ENCODE measurements at places on chromosomes 7 and 10.
A peak's percentile ranks its signal among the peaks of the same experiment; 100 is the strongest.

DNA sequence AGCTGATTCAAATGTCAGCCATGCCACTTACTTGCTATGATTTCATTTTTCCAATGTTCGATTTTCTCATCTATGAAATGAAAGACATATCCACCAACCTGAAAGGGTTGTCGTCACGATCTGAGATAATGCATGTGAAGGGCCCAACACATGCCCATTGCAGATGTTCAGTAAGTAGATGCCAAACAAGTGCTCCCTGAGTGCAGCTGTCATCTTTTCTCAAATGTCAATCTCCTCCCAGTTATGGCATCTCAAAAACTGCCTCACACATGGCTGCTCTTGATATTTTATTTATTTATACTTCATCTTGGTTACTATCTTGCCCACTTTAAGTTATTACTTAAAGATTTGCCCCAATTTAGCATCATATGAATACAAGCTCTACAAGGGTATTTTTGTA lies 16.8 kb downstream of the CPEB3 start:
- no peak for DNase-seq

DNA sequence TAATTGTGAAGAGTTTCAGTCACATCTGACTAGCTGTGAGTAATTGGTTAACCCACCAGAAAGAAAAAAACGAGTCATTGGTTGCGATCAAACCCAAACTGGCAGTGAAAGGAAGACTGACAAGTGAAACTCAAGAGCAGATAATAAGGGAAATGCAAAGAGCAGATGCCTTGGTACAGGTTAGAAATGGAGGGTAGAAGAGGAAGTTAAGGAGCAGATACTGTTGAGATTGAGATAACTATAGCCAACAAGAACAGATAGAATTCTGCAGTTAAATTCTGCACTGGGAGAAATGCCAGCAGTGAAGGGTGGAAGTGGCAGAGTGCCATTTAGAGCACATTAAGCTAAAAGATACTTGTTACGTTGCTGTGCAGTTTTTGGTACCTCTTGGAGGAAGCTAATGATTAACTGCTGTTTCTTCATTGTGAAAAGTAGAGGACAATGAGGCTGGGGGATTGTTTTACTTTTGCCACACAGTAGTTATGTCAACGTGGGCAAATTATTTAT lies 65.8 kb downstream of the CDK13 start:
- no peak for DNase-seq

- DNase-seq = no peak
Observed at GRCh38 chr7:81626008-81626407, 143.8 kb downstream of the HGF start.

- no peak for DNase-seq
Observed at GRCh38 chr7:106419455-106420182, 134.8 kb upstream of the NAMPT start.

GRCh38 chr10:104750291-104750690 lies 109.2 kb downstream of the SORCS3 start:
- DNase-seq = no peak

GRCh38 chr10:49008091-49008490 lies 68.5 kb upstream of the LRRC18 start:
- DNase-seq = no peak

DNA sequence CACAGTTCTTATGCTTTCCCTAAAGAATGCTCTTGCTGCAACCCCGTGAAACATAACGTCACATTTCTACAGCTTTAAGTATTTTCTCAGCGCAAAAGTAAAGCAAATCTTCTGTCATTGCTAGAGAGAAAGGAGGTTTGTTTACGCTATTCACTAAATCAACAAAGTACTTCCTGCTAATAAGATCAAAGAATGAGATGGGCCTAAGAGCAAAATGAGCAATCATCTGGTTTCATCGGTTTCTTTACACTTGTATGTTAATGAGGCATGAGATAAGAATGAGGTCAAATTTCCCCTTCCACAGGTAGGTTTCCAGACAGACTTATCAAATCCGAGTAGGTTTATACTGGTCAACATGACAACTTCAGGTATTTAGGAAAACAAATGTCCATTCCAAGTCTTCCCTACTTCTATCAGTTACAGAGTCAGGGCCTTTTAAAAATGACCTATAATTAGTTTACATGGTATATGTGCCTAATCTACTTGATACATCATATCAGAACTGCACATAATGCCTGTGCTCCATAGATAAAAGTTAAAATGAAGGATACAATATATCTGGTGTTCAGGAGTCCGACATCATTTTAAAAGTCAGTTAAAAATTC lies 8.4 kb downstream of the USP6NL start:
- DNase-seq = peak; percentile 51

GRCh38 chr10:93749218-93749799 lies 8.4 kb upstream of the LGI1 start:
- peak; percentile 81 for DNase-seq

DNA sequence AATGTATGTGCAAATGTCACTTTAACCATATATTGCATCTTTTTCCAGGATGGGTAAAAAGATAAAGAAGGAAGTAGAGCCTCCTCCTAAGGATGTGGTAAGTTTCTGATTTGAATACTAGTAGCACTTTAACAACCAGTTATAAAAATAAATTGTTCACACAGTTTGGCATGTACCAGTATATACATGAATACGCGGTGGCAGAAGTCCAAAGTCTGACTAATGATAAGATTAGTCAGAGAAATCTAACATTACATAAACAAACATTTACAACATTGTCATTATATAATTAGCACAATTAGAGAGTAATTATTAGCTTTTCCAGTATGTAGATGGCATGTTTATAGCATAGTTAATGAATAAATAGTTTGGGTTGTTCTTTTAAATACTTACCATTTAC lies 4.1 kb downstream of the ARMC3 start:
- no peak for DNase-seq

DNA sequence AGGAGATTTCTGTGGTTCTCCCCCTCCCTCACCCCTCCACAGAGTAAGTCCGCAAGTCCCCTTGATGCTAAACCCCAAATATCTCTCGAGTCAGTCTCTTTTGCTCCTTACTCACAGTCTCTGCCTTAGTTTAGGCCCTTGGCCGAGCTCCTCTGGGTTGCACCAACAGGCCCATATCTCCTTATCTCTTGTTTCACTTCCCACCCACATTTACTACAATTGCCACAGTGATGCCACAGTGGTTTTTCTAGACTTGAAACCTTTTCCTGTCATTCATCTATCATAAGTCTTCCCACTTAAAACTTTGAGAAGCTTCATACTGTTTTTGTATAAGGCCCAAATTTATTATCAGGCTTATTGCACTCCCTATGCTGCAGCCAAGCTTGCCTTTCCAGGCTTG lies 23.4 kb upstream of the NME8 start:
- no peak for DNase-seq

DNA sequence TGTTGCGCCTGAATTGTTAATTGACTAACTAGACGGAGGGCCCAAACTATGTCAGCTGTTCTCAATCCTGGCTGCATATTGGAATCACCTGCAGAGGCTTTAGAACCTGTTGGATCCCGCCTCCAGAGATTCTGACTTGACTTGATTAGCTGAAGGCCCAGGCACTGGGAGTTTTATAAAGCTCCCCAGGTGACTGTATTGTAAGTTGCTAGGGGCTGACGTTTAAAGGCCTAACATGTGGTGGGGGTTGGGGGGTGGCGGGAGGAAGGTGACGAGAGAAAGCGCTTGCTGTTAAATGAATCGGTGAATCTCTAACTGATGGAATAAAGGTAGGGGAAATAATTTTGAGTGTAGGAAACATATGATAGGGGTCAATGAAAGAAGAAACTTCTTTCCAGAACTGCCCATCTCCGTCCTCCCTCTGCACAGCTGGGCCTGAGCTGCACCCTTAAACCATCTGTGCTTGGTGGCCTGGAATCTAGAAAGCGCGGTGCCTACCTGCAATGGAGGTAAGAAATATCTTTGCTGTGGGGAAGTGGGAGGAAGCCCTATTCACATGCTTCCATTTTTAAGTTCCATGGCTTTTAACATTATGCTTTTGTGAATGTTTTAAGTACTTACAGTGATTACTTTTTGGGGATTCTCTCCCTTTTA lies 225.0 kb upstream of the FAM3C start:
- DNase-seq = no peak

- no peak for DNase-seq
Observed at GRCh38 chr7:1324028-1324900, 91.6 kb downstream of the UNCX start.

DNA sequence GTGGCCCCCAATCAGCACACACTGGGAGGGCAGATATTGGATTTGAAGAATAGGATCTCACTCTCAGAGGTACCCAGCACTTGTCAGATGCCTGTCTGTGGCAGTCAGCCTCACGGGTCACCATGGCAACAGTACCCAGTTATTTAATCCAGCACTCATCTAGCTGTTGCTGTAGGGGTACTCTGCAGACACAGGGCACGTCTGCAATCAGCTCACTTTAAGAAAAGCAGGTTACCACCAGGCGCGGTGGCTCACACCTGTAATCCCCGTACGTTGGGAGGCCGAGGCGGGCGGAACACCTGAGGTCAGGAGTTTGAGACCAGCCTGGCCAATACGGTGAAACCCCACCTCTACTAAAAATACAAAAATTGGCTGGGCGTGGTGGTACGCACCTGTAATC lies 11.9 kb downstream of the SFXN4 start:
- DNase-seq = no peak

- DNase-seq = no peak
Observed at GRCh38 chr7:120588862-120589261, 269.1 kb downstream of the TSPAN12 start.

GRCh38 chr10:127979045-127979444 lies 72.1 kb downstream of the PTPRE start:
- no peak for DNase-seq

DNA sequence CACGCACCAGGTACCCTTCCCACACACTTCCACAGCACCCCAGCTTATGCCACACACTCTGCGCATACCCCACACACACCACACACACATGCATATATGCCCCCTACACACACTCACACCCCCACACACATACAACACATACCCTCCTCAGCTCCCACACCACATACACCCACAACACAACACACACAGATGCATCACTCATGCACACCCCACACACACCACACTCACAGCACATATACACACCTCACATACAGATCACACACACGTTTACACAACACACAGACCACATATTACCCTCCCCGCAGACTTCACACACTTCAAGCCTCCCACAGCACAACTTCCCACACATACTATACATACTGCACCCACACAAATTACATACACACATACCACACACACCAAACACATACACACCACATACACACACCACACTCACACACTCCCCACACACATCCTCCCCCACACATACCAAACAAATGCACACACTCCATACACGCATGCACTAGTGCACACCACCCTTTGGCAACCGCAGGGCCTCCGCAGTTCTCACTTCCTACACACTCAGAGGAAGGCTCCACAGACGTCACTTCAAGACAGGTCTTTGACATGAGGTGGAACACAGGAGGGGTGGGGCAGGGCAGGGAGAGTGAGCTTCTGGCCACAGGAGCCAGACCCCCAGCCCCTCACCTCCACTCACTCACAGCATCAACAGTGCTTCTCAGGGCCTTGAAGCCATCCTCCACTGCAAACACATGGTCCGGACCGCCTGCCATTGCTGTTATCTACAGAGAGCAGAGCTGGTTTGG lies 18.5 kb upstream of the ANTXRL start:
- DNase-seq = no peak

DNA sequence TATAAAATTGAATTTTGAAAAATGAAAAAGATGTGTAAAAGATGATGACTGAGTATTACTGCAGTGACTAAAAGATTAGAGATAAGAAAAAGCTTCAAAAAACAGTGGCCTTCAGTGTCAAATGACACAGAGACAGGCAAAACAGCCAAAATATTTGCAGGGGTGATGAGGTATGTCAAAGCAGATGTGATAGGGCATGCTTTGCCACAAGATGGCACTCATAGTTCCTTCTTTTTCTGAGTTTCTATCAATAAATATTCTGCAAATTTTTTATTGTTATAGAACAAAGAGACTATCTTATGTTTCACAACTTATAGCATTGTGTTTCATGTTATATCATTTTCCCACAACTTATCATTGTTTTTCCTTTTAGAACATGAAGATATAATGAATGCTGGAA lies 344.1 kb upstream of the HPS1 start:
- no peak for DNase-seq

GRCh38 chr7:1715671-1716074 lies 45.6 kb downstream of the ELFN1 start:
- no peak for DNase-seq

DNA sequence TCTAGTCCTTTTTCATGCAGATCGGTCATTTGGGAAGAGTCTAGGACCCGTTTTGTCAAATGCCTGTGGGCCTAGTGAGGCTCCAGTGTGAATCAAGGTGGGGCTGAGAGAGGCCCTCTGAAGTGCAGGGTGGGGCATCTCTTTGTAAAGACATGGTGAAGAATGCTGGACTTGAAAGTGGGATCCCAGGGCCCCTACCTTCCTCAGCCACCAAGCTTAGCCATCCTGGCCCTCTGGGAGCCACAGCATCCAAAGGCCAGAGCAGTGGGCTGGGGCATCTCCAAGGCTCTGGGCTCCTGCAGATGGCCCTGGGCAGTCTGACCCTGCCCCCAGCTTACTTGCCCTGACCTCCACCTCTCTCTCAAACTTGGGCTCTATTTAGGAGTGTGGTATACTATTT lies 78.5 kb downstream of the ADCY1 start:
- DNase-seq = no peak

- DNase-seq = no peak
Observed at GRCh38 chr10:77669892-77670291, 32.3 kb upstream of the KCNMA1 start.

GRCh38 chr7:54946764-54947163 lies 72.1 kb upstream of the EGFR start:
- no peak for DNase-seq

- no peak for DNase-seq
Observed at GRCh38 chr7:42946627-42946950, 14.4 kb downstream of the MRPL32 start.

- DNase-seq = no peak
Observed at GRCh38 chr10:69497611-69498390, 46.5 kb downstream of the TSPAN15 start.

- DNase-seq = peak; percentile 49
Observed at GRCh38 chr10:59181668-59182067, 5.2 kb downstream of the PHYHIPL start.

GRCh38 chr10:69484736-69485135 lies 33.5 kb downstream of the TSPAN15 start:
- DNase-seq = no peak

DNA sequence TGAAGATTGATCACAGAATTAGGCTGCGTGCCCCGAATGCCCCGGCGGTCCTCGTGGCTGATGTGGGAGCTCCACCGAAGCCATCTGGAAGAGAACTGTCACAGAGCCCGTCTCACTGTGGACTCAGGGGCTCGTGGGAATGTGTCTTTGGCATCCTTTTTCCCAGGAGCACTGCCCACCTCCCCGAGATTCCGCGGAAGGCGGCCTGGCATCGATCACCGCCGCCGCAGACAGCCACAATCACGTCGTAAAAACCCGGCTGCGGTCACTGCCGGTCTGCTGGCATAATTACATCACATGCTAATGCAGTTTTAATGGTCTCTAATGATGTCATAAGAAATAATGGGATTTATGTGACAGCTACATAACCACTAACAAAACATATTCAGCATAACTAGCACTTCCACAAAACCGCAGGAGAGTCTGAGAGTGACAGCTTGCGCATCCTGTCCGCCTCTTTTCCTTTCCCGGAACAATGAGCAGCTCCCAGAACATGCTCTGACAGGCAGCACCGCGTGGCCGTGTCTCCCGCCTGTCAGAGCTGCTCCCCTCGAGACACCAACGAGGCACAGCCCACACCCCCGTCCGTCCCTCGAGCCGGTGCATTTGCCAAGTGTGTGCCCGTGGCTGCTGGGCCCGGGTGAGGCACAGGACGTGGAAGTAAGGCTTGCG lies 490.0 kb downstream of the PTPRN2 start:
- DNase-seq = peak; percentile 89

- no peak for DNase-seq
Observed at GRCh38 chr7:46486256-46487206, 565.5 kb upstream of the IGFBP3 start.

- no peak for DNase-seq
Observed at GRCh38 chr7:39847227-39847626, 102.8 kb upstream of the CDK13 start.

All from DMS153 (cell line).